ENCODE measurements at places on chromosomes 1 and 21. TPM values are rescaled to one million over a fixed set of nuclear protein-coding genes. Genes with fewer than 3 reads are reported as not detected.

PHTF1 gene
- total RNA-seq, result 20.5 TPM

KRTAP7-1 gene
- not detected for total RNA-seq

ANKRD35 gene
- 2.1 TPM for total RNA-seq

PERM1 gene
- total RNA-seq, result 0.36 TPM

LRRC53 gene
- not detected for total RNA-seq

GJA5 gene
- 14.2 TPM for total RNA-seq

SPRR4 gene
- not detected for total RNA-seq

MMP23B gene
- 19.2 TPM for total RNA-seq

SLC1A7 gene
- total RNA-seq, result not detected

USF1 gene
- total RNA-seq, result 44.8 TPM

FAM72D gene
- total RNA-seq, result 0.25 TPM

ERICH3 gene
- total RNA-seq, result 0.09 TPM

SLAMF6 gene
- 3.1 TPM for total RNA-seq
